ENCODE measurements at places on chromosomes 1 and 21.
A peak's percentile ranks its signal among the peaks of the same experiment; 100 is the strongest.

GRCh38 chr1:111205714-111206050, 5.2 kb upstream of the DENND2D start:
- ATAC-seq: no peak

- ATAC-seq: no peak
These were observed 1.5 kb downstream of the GALNT2 start for GRCh38 chr1:230068621-230068873.

GRCh38 chr1:60065199-60065598, 8.4 kb downstream of the C1orf87 start:
- no peak for ATAC-seq

- no peak for ATAC-seq
These were observed 192.1 kb downstream of the SETD4 start for GRCh38 chr21:35868005-35868868.

DNA sequence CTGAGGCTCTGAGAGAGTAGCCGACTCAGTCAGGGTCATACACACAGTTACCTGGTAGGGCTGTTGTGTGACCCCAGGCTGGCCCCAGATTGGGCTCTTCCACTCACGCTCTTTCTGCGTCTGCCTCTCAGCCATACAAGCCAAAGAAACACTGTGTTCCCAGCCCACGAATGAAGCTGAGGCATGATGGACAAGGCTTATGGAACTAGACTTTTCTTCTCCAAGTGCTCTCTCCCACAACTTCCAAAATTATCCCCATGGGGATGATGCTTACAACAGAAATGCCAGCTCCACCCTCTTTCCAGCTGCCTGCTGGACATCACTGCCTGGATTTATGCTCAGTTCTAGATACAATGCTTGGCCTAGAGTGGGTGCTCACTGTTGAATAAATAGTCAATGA, 102.8 kb upstream of the JUN start:
- no peak for ATAC-seq

DNA sequence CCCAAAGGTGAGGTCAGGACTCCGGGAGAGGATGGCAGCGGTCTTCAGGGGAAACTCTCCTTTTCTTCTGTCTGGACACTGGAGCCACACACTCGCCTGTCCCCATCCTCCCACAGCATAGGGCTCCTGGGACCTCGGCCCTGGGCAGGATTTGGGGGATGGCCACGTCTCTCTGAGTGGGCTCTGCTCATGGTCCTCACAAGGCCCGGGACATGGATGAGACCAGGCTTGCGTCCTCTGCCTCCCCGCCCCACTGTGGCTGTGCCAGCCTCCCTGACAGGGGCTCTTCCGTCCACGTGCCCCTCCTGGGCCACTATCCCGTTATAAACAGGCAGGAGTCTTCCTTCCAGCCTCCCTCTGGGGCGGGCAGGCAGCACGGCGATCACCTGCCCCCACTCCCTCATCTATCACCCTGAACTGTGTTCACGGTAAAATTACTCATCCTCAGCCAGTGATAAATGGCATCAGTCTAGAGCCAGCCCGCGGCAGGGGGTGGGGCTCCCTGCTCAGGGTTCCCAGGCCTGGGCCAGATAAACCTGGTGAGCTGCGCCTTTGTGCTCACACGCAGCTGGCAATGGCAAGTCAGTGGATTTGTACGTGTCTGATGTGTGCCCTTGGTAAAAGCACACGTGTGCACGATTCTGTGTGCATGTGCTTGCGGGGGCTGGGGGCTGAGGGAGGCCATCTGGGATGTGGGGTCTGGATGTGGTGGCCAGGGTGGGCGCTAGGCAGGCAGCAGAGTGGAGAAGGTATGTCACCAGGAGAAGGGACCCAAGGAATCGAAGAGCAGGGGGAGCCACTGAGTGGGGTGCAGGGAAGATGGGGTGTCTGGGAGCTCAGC, 12.6 kb upstream of the SAMD11 start:
- no peak for ATAC-seq

DNA sequence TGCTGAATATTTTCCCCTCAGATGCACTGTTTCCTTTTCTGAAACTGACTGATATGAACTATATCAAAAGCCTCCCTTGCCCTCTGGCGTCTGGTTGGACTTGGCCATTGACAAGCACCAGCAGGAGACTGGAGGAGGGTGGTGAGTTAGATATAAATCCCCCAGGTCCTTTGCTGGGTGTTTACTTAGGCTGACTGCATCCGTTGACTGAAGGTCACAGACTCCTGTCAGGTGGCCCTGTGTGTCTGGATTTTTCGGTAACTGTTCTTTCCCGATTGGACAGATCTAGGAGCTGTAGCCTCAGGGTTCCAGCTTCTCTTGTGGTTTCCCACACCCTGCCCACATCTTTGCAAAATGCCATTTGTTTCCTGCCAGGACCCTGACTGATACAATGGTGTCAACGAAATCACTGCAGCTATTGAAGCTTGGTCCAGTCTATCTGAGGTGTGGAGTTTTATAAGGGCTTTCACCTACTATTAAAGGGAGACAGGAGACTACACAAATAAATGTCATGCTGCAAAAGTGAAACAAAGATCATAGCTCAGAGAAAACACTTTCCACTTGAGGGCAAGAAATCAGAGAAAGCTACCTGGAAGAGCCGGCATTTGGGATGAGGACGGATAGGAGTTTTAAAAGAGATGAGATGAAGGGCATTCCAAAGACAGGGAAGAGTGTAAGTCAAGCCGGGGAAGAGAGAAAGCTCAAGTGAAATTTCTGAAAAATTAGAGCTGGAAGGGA, 1.5 kb upstream of the MAGI3 start:
- no peak for ATAC-seq

DNA sequence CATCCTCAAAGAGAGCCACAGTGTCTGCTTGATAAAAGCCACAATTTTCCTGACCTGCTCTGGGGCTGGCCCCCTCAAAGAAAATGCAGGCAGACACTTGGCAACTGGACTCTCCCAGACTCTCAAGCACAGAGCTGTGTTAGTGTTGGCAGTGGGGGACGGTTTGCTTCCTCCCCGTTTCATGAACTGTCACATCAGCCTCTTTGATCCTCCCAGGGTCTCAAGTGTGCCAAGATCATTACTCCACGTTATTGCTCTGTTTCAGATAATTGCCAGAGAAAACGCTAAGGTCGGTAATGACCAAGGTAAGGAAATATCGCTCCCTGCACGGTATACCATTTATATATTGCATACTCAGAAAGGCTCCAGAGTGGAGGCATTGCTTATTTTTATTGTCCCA, 138.8 kb downstream of the NTMT2 start:
- peak; percentile 46 for ATAC-seq

DNA sequence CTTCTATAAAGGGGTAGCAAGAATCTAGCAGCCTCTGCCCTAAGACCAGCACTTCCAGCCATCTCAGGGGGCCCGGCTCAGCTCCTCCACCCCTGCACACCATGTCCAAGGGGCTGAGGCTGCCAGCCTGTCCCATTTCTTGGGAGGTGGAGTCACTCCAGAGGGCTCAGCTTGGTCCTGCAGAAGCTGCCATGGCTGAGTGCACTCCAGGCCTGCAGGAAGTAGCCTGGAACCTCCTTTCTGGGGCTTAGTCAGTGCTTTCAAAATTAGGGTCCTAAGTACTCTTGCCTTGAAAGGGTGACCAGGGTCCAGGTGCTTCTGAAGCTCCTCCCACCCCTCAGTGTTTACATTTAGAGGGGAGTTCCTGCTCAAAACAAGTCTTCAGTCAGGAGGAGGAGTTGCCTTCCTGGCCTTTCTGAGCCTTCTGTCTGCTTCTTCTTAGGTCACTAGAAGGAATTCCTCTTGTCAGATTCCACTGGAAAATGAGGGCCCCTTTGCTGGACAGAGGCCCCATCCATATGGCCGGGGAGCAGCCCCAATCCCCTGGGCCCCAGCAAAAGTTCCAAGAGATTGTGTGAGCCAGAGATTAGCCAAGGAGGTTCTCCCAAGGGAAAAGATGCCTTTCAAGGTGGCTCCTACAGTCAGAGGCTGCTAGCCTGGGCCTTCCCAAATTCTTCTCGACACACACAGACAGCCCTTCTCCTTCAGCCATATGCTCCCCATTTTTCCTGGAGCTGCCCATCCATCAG, 128.1 kb upstream of the VAMP3 start:
- peak; percentile 9 for ATAC-seq

DNA sequence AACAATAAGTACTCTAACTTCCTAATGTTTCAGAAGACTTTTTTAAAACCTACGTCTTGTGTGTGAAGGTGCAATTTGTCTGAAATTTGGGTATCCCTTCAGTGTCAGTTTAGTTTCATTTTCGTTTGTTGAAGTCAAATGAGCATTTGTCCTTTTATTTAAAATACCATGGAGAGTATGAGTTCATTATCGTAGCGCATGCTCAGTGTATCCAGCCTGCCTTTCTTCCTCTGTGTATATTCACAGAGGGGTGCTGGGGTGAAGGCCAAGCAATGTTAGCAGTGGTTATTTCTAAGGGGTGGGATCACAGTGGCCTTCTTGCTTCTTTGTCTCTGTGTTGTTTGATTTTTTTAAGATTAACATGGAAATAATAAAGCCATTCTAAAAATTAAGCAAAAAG, 43.2 kb downstream of the CNN3 start:
- ATAC-seq: peak; percentile 88

DNA sequence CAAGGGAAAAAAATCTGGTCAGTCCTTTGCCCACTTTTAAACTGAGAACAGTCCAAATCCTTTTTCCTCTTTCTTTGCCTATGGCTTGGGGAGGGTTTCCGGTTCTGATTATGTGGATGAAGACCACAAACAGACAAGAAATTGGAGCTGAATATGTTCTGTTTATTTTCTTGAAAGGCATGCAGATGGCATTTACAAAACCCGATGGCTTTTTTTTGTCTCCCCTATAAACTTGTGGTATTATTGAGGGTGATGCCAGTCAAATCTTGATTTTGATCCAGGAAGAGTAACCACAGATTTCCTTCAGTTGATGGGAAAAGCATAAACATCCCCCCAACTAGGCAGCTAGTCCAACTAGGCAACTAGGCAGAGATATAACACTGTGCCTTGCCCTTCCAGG, 38.9 kb downstream of the PLPP3 start:
- ATAC-seq: no peak

- no peak for ATAC-seq
These were observed 801 bp downstream of the EPRS1 start for GRCh38 chr1:220045356-220046051.

- ATAC-seq: no peak
These were observed 426.3 kb upstream of the CHRM3 start for GRCh38 chr1:238960071-238960470.

- peak; percentile 83 for ATAC-seq
These were observed 176.3 kb upstream of the ZNHIT6 start for GRCh38 chr1:85884372-85885035.

GRCh38 chr1:172167796-172168596, 252.5 kb upstream of the C1orf105 start:
- no peak for ATAC-seq

- ATAC-seq: peak; percentile 79
These were observed at the start of gene C1orf115 for GRCh38 chr1:220690140-220691052. TSS of gene C1orf115 (plus strand) at chr1:220690363. CDS start at chr1:220690403, 40 bp downstream.

GRCh38 chr1:244918421-244919319, 54.3 kb upstream of the HNRNPU start:
- peak; percentile 96 for ATAC-seq

GRCh38 chr1:40773748-40774265, 9.8 kb upstream of the KCNQ4 start:
- ATAC-seq: no peak

DNA sequence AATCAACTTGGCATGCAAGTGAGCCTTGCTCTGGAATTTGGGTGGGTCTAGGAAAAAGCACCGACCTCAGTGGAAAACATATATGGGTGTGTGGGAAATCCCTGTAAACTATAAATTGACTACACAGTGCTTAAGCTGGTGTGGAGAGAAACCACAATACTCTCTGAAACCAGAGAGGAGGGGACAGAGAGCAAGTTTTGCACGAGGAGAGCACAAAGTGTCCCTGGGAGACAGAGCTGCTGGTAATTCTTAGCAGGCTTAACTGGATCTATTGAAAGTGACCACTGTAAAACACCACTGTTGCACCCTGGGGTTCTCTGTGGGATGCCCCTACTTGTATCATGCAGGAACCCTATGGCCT, 12.8 kb downstream of the KCNJ15 start:
- ATAC-seq: no peak

GRCh38 chr1:159090286-159091179, 14.0 kb upstream of the AIM2 start:
- peak; percentile 8 for ATAC-seq

GRCh38 chr1:81021134-81021533, 779.6 kb upstream of the ADGRL2 start:
- ATAC-seq: no peak

- no peak for ATAC-seq
These were observed 58.1 kb downstream of the CAPZB start for GRCh38 chr1:19427087-19427781.

GRCh38 chr1:172704420-172705210, 45.7 kb downstream of the FASLG start:
- no peak for ATAC-seq

DNA sequence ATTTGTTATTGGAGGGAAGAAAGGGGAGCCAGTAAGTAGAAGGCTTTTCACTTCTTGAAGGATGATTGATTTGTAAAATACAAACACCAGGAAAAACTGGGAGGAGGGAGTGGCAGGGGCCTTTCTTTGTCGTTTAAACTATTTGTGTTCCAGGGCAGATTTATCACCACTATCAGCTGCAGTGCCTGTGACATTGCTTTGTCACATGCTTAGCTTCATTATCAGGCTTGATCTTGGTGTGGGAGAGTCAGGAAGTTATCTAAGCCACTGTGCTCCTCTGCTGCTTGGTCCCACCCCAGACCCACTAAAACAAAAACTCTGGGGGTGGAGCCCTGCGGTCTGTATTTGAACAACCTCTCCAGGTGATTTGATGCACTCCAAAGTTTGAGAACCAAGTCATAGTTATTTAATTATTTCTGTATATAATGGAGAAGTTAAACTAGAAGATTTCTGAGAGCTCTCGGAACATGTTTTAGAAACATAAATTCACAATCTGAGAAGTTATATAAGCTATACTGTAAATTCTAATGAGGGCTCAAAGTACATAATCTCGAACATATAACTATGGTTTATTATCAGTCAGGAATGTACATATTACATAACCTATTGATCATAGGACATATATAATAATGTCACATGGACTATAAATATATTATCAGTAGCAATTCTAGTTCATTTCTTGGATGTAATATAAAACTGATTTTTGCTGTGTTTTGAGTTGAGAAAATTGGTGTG, 87.9 kb downstream of the CDC14A start:
- ATAC-seq: peak; percentile 96

DNA sequence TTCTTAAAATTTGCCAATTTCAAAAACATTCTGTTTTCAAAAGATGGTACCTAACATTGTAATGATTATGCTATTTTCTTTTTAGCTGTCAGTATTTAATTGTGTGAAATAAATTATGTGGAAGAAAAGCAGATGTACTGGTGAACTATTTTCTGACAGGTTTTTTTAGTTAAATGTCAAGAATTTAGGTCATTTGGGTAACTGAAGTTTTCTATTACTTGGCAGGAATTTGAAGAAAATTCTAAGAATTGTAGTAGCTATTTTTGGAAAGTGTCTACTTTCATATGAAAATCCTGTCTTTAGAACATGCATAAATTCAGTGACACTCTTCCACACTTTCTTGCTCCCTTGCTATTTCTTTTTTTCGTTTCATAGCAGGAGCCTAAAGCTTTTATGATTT, 28.5 kb upstream of the PTPRC start:
- no peak for ATAC-seq

GRCh38 chr1:229671310-229671709, 45.3 kb downstream of the URB2 start:
- no peak for ATAC-seq
